ENCODE measurements at places on chromosomes 7 and 10.

GRCh38 chr7:107167483-107168232, 1.1 kb upstream of the HBP1 start:
- DNase-seq, result peak; percentile 88

- no peak for DNase-seq
These were observed 122.9 kb downstream of the GRID1 start for GRCh38 chr10:86243651-86244155.

- no peak for DNase-seq
These were observed 193.1 kb downstream of the PHTF2 start for GRCh38 chr7:77991656-77992055.

DNA sequence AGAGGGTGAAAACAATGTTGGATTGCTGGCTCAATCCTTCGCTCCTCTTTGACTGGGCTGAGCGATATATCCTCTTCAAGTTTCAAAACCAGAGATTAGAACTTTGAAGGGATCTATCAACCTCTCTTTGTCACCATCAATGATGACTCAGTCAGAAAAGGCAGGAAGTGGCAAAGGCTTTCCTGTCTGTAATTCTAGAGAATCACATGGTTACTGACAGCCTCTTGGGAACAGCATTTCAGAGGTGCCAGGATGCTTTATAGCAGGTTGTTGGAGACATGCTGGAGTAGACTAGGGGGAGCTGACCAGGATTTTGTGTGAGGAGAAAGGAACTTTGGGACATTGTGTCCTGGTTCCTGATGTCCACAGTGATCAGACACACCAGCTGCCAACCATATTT, 81.3 kb downstream of the PRKCQ start:
- DNase-seq, result no peak

- no peak for DNase-seq
These were observed 249.7 kb downstream of the MTERF1 start for GRCh38 chr7:91630581-91631380.
